ENCODE measurements at places on chromosomes 6 and 20.

DNA sequence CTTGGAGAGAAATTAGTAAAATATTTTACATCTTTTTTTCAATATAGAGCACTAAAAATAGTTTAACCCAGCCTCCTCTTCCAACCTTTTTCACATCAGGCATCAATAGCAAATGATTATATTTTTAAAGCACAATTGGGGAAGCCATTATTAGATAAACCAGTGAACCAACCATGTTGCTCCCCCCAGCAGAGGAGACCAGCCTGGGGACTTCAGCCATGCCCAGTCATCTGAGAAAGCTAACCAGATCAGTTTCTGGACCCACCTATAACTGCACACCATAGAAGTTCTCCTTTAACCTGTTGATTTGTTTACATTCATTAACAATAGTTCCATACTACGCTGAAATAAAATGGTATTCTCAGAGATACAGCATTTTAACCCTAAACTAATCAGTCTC lies 13.8 kb upstream of the SDHAF4 start:
- no peak for DNase-seq

- no peak for DNase-seq
Measured at GRCh38 chr6:110589865-110590513, 113.6 kb upstream of the SLC22A16 start.

GRCh38 chr6:97703661-97704060 lies 420.6 kb upstream of the MMS22L start:
- no peak for DNase-seq

DNA sequence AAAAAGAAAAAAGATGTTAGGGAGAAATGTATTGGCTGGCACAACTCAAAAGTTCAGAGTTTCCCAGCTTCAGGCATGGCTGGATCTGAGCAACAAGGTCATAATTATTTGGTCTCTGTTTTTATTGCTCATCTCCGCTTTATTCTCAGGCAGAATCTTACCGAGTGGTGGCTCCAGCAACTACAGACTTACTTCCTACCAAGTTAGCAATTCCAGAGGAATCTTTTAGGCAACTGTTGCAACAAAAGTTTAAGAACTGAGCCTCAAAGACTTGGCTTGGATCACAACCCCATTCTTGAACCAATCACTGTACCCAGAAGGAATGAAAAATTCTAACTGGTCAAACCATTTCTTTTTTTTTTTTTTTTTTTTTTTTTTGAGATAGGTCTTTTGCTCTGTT lies 35.5 kb upstream of the NCOA3 start:
- no peak for DNase-seq

- DNase-seq = no peak
Measured at GRCh38 chr20:24816431-24816830, 132.6 kb upstream of the CST7 start.

- no peak for DNase-seq
Measured at GRCh38 chr20:36217226-36217625, 19.1 kb upstream of the AAR2 start.

DNA sequence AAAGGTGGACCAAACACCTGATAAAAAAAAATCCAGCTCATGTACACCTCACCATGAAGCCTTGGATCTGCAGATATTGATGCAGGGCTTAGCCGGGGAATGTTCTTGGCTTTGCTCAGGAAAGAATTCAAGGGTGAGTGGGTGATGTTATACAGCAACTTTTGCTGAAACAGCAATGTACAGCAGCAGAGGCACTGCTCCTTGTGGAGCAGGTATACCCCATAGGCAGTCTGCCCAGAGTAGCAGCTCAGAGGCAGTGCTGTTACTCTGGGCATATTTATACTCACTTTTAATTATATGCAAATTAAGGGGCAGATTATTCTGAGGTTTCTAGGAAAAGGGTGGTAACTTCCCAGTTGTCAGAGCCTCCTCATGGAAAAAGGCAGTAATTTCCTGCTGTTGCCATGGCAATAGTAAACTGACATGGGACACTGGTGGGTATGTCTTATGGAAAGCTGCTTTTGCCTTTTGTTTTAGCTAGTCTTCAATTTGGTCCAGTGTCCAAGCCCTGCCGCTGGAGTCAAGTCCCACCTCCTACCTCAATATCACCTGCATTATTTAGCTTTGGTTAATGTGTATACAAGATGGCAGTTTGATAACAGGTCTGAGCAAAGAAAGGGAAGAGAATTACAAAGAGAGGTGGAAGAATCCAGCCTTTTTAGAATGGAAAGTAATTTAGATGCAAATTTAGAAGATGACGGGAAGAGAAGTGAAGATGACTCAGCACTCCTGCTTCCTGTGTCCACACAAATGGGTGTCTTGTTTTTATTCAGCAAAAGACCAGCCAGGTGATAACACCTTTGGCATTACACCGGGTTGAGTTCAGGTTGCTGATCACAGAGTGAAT lies 110.1 kb upstream of the JAG1 start:
- DNase-seq = no peak

- no peak for DNase-seq
Measured at GRCh38 chr20:63473555-63474449, 1.3 kb upstream of the KCNQ2 start.

DNA sequence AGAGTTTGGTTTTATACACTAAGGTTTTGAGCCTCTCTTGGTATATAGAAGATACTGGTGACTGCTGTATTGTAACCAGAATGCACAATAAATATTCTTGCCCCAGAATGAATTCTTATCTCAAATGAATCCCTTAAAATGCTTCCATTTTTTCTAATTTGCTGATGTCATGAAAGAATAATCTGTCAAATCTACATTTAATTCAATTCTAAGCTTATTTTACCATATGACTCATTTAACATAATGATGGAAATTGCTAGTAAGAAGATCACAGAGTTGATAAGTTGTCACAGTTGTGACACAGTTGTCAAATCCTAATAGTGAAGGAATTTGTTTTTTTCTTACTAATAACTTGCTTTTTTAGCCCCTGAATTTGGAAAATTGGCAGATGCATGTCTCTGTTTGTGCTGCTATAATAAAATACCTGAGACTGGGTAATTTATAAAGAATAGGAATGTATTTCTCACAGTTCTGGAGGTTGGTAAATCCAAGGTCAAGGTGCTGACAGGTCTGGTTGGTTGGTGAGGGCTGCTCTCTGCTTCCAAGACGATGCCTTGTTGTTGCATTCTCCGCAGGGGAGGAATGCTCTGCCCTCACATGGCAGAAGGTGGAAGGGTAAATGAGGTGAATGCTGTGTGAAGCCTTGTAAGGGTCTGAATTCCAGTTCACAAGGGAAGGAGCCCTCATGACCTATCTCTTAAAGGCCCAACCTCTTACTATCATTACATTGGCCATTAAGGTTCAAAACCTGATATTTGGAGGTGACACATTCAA lies 4.7 kb downstream of the ECT2L start:
- no peak for DNase-seq

GRCh38 chr6:14964556-14965270 lies 281.2 kb upstream of the JARID2 start:
- no peak for DNase-seq

- DNase-seq = no peak
Measured at GRCh38 chr20:23746321-23746720, 4.4 kb downstream of the CST1 start.

GRCh38 chr6:20370801-20371200 lies 30.9 kb upstream of the E2F3 start:
- DNase-seq = no peak

GRCh38 chr20:23349338-23350195 lies 1.0 kb upstream of the NXT1 start:
- peak; percentile 63 for DNase-seq

DNA sequence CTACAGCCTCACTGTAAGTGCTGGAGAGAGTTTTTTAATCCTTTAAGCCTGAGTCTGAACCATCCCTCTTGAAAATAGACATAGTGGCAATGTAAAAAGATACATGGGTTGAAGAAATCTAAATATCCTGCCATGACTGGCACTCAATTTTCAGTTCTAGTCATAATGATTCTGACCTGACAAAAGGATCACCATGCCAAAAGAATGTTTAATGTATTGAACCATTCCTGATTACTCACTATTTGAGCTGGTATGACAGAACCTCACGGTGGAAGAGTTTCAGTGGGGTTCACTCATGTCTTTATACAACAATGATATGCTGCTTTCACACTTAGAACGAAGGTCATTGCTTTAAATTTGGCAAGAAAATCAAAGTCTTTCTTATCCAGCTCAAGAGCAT lies 93.4 kb downstream of the HIVEP2 start:
- no peak for DNase-seq

DNA sequence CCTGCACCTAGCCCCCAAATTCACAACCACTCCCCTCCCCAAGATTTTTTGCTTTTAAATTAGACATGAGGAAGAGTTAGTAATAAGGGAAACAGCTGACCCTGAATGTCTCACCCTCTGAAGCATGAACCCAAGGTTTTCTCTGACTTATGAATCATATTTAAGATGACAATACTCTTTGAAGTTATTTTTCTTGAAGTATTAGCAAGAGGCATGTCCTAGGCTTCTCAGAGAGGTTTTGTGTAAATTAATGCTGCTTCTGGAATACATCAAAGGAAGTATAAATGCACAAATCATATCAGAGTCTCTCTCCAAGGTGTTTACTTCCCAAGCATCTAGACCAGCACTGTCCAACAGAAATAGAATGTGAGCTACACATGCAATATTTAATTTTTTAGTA lies 408.1 kb upstream of the MARCKS start:
- DNase-seq = no peak

- no peak for DNase-seq
Measured at GRCh38 chr6:161048641-161049040, 57.1 kb downstream of the MAP3K4 start.

- DNase-seq = no peak
Measured at GRCh38 chr6:24227556-24227955, 101.5 kb downstream of the NRSN1 start.

DNA sequence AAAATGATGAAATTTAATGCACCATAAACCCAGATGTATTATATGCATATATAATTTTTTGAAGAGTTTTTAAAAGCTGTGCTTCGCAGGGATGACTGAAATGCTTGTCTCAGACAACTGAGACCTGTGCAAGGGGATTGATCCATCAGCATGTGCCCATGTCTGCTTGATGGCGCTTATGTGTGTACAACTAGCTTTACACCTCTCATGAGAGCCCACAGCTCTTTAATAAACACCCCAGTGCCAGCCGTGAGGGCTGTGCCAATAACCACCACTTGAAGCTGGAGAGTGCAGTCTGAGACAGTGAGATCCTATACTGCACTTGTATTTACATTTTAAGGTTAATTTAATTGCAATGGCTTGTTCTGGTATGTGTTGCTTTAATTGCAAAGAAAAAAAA lies 225.5 kb downstream of the BCKDHB start:
- DNase-seq = no peak

- DNase-seq = no peak
Measured at GRCh38 chr6:161017766-161018564, 26.4 kb downstream of the MAP3K4 start.

GRCh38 chr20:24657878-24658620 lies 188.6 kb downstream of the SYNDIG1 start:
- DNase-seq = no peak

GRCh38 chr6:1689141-1689540 lies 79.4 kb downstream of the FOXC1 start:
- no peak for DNase-seq

GRCh38 chr20:34305333-34306230 lies 2.4 kb upstream of the AHCY start:
- no peak for DNase-seq

DNA sequence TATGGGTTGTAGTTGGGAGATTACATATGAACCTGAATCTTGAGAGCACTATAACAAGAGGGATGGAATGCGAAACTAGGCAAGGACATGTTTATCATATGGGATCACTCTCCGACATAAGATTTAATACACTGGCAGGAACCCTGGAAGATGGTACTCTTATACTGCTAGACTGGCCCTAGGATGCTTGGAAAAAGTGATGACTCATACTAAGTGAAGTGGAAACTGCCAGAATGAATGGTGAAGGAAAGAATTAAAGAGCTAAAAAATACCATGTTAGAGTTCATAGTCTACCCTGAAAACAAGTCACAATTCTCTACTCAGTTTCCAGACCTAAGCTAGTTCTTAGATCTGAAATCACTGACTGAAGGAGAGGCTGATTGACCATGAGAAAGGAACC lies 45.5 kb upstream of the THEMIS start:
- no peak for DNase-seq

DNA sequence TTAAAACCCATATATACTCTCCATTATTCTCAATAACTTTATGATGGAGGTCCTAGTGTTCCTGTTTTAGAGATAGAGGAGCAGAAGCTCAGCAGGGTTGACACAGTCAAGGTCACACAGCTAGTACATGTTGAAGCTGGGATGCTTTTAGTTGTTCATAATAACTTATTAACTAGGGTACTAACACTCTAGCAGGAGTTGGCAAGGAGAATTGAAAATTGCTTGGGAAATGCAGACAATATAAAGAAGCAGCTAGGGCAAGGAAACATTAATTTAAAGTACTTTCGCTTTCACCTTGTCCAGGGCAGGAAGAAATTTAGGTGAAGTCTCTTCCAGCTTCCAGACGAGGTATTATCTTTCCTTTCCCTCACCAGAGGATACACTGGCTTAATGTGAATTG lies 133.7 kb downstream of the RCAN2 start:
- no peak for DNase-seq

- no peak for DNase-seq
Measured at GRCh38 chr20:44324343-44324742, 12.5 kb upstream of the R3HDML start.

DNA sequence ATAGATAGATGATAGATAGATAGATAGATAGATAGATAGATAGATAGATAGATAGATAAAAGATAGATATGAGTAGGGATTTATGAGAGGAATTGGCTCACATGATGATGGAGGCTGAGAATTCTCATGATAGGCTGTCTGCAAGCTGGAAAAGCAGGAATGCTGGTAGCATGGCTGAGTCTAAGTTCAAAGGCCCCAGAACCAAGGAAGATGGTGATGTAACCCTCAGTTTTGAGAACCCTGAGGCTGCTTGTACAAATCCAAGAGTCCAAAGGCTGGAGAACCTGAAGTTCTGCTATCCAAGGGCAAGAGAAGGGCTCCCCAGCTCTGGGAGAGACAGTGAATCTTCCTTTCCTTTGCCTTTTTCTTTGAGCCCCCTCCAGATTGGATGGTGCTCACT lies 210.8 kb downstream of the RFPL4B start:
- DNase-seq = no peak

DNA sequence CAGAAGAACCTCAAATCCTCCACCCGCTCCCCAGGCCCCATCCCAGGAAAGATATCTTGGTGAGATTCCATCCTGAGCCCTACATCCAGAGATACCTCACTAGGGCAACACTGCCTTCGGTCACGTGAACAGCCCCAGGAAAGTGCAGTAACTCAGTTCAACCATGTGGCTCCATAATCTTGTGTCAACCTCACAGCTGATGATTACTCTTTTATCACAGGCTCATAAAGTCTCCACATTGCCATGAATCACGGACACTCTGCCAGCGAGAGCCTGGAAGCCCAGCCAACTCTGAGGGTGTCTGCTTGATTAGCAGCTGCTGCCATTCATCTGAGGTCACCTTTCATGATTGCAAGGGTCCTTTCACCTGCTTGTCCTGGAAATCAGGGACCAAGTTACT lies 175.8 kb upstream of the LRFN2 start:
- DNase-seq = no peak

GRCh38 chr6:93318121-93318520 lies 101.2 kb downstream of the EPHA7 start:
- DNase-seq = no peak

GRCh38 chr6:20600831-20601230 lies 66.6 kb downstream of the CDKAL1 start:
- no peak for DNase-seq

All from activated CD4-positive, alpha-beta T cell treated with anti-CD3 and anti-CD28 coated beads for 1 hour (primary cell).